Stimulated activated CD4-positive, alpha-beta T cell treated with anti-CD3 and anti-CD28 coated beads, TNF-alpha, amount 100 ng/mL, for 1 hour (primary cell): ENCODE measurements at places on chromosomes 7 and 10.

DNA sequence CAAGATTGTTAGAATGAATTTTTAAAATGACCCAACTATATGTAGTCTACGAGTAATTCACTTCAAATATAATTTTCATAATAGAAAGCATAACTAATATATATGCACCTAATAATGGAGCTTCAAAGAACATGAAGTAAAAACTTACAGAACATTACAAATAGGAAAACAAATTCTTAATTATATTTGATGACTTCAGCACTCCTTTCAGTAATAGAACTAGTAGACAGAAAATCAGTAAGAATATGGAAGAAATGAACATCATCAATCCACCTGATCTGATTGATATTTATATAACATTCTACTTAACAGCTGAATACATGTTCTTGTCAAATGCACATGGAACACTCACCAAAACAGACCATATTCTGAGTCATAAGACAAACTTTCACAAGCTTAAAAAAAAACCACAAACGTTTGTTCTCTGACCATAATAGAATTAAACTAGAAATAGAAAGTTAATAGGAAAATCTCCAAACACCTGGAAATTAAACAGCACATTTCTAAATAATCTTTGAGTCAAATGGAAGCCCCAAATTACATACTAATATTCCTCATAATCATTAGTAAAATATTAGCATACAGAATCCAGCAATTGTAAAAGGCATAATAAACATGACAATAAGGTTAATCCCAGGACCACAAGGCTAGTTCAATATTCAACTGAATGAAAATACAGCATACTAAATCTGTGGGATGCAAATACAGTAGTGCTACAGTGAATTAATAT is 48.0 kb downstream of the BRAF start:
- no peak for DNase-seq

- no peak for DNase-seq
Observed at GRCh38 chr10:67612176-67612575, 83.8 kb downstream of the CTNNA3 start.

DNA sequence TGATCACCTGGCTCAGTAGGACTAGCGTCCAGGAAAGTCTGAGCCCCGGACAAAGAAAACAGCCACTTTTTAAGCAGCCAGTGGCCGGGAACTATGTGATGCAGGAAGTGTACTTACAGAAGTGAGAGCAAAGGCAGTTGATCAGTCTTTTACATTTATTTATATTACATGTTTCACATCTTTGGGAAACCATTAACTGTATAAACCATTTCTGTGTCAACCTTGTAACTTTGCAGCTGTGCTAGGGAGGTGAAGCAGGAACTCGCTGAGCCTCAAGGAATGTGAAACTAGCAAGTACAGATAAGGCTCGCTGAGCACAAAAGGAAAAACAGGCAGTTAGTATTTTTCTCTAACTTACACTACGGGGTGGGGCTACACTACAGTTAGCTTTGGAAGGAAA is 39.9 kb upstream of the HECW1 start:
- no peak for DNase-seq

GRCh38 chr7:106944035-106944665 is 79.1 kb downstream of the PIK3CG start:
- DNase-seq: no peak

GRCh38 chr7:129723679-129724078 is 112.2 kb downstream of the NRF1 start:
- no peak for DNase-seq

DNA sequence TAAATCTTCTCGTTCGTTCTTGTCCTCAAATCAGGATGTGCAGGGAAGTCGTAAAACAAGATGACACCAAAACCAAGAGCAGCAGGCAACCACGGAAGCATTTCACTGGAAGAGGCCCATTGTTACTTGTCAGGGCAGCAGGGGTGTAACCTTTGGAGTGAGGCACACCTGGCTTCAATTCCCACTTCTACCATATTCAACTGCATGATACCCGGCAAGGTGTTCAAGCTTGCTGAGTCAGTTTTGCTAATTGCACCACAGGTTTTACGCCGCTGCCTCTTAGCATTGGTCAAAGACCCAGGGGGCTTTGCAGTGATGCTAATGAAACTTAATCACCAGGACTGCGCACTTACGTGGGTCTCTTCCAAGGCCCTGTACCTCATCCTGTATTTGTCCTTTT is 50.0 kb upstream of the PTER start:
- DNase-seq: no peak
